CD14-positive monocyte (primary cell): ENCODE measurements at places on chromosomes 3 and 15. TPM values are rescaled to one million over a fixed set of nuclear protein-coding genes. Genes with fewer than 3 reads are reported as not detected.

MKRN2OS gene
- not detected in 2 replicates for polyA plus RNA-seq

DNA sequence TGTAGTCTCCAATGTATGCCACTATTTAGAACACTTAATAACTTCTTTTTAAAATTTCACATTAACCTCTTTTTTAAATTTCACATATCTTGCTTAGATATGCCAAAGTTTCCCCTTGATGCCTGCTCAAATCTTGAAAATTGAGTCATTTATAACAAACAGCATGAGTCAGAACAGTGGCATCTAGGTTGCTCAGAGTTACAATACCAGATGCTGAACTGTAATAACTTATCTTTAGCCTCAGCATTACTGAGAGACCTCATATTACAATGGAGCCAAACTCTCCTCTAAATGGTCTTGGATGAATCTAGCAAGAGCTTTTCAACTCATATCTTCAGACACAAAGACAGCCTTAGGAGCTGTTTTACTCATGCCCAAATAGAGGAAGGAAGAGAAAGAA is 439.3 kb upstream of the ARPP21 start:
- no peak overlapping the region for H3K27ac ChIP-seq
- no peak for DNase-seq
- no peaks in the 10 kb centered on the region for H3K4me1 ChIP-seq

DAZL gene
- not detected for polyA plus RNA-seq

DNA sequence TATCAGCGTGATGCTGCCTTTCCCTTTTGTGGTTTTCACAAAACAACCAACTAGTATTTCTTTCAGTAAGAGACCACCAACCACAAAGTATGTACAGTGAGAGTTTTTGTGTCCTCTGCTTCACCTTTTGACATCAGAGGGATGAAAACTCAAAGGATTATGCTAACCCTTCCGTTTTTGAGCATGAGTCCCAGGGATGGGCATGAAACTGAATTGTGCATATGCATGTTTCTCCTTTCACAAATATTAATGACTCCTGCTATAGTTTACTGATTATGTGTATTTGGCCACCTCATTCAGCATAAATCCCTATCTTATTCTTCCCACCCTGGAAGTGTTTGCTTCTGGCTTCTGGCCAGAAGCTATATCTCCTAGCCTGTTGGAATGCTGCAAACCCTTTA is 59.2 kb downstream of the RSRC1 start:
- no peak overlapping the region for H3K27ac ChIP-seq
- no peak overlapping the region for H3K4me3 ChIP-seq
- peaks cover 11% of the 10 kb centered on the region for H3K4me1 ChIP-seq
- DNase-seq = no peak
- H3K27me3 ChIP-seq = no peaks in the 10 kb centered on the region
